Activated CD4-positive, alpha-beta T cell treated with anti-CD3 and anti-CD28 coated beads, Interleukin-2, amount 50 U/mL, for 1 hour (primary cell): ENCODE measurements at places on chromosomes 12 and 14.
A peak's percentile ranks its signal among the peaks of the same experiment; 100 is the strongest.

- no peak for DNase-seq
Measured at GRCh38 chr12:113742801-113743200, 223.3 kb downstream of the RBM19 start.

GRCh38 chr14:68677901-68678300 lies 115.0 kb downstream of the ZFP36L1 start:
- no peak for DNase-seq

DNA sequence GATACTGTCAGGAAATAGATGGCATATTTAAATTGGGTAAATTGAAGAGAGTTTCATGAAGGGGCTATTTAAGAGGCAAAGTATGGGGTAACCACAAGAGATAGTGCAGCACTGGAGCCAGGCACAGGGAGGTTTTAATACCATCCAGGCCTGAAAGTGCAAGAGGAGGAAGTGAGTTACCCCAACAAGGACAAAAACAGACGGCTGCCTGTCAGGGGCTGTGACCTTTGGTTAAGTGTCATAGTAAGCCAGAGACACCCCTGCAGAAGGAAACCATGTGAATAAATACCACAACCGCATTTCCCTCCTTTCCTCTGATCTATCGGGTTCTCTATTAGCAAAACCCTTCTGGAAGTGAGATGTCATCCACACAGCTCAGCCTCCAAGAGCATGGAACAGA lies 122.0 kb upstream of the DHRS4 start:
- no peak for DNase-seq

- no peak for DNase-seq
Measured at GRCh38 chr12:124484526-124484953, 82.9 kb downstream of the NCOR2 start.

DNA sequence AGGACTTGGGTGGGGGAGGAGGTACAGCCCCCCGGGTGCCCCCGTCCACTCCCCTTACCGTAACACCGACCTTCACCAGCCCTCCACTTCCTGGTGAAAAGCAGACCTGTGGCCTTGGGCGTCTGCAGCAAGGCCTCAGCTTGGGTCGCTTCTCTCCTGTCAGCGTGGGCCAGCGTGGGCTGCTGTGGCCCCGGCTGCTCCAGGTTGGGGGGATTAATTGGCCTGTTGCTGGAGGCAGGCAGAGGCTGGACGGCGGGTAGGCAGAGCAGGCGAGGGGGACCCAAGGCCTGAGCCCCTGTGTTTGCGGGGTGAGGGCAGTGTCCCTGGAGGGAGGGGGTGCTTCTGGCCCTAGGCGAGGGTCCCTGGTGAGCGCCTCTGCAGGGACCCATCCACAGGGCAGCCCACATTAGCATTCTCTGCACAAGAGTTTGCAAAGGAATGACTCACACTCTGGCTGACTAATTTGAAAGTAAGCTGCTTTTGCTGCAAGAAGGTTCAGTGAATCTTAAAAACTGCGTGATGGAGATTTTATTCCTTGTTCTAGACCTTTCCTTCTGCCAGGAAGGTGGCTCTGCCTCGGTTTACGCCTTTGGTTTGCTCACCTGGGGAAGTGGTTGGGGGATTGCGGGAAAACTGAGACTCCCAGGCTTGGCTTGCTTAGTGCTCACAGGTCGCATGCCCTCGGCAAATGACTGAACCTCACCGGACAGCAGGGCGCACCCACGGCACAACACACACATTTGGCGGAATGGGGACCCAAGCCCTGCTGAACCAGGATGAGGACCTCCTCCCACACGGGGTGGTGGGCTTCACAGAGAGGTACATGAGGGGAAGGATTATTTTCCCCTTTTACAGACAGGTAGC lies 37.9 kb upstream of the DLK1 start:
- no peak for DNase-seq

GRCh38 chr12:674272-674781 lies 11.1 kb upstream of the NINJ2 start:
- peak; percentile 57 for DNase-seq

- no peak for DNase-seq
Measured at GRCh38 chr12:17528394-17528793, 561.6 kb downstream of the RERGL start.

DNA sequence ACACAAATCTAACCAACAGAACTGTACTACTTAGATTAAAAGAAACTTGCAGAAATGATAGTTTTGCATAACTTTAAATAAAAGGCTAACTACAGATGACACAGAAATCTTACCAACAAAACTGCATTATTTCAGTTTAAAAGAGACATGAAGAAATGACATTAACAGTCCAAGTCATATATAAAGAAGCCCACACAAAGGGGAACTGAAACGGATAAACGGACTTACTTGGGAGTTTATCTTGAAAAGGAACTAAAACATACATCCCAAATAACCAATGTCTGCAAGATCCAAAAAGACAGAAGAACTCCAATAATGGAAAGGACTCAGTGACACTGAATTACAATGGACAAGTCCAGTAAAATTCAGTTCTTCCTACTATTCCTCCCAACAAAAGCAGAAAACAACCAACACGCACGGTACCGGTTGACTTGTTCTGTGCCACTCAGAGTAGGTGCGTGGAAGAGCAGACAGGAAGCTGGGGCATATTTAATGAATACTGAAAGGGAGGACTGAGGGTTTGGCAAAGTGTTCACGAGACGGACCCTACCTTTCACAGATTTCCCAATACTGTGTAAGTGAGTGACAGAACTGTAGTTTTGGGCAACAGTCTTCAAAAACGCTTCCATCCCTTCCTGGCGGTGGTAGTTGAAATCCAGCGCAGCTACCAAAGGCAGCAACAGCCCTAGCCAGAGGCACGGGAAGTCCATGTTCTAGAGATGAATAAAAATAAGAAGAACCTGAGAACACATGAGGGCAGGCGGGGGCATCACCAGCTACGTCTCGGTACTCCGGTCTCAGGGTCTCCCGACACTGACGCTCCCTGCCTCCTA lies 627 bp downstream of the CPM start:
- DNase-seq: peak; percentile 5

GRCh38 chr14:46550836-46551235 lies 100.7 kb downstream of the RPL10L start:
- DNase-seq: no peak

DNA sequence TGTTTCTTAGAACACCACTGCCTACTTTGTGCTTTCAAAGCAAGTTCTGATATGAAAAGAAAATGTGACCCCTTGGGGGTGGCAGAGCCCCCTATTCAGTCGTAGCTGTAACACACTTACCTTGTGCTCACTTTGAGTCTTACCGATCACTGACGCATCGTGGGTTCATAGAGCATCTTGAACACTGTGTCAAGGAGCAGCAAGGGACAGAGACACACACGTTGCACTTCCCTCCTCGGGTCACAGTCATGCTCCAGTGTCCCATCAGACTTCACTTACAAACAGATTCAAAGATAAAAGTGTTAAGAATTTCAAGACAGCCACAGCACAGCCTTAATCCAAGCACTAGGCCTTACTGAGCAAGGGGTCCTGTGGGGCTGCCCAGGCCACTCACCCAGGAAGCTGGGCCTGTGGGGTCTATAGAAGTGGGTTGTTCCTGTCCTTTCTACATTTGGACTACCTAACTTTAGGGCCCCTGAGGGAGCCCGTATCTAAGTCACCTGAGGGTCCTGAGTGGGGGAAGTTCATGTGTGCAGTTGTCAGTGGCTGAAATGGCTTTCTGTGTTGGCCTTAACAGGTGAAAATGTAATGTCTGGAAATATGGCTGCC lies 75.4 kb upstream of the BDKRB2 start:
- no peak for DNase-seq

DNA sequence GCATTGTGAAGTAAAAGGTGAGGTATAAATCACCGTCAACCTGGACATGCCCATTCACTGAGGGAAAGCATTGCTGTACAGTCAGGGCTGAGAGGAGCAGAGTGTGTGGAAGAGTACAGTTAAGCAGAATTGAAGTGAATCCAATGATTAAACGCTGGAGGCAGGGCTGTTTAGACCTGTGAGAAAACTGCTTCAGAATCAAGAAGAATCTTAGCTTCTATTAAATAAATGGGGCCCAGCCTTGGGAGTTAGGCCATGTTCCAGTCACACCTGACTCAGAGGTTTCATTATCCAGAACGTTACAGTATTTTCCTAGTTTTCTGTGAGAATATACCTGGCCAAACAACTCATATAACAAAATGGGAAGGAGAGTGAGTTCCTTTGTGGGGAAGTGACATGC lies 86.9 kb downstream of the ATP23 start:
- no peak for DNase-seq

- DNase-seq: no peak
Measured at GRCh38 chr14:55127460-55127951, 1.5 kb upstream of the LGALS3 start.

DNA sequence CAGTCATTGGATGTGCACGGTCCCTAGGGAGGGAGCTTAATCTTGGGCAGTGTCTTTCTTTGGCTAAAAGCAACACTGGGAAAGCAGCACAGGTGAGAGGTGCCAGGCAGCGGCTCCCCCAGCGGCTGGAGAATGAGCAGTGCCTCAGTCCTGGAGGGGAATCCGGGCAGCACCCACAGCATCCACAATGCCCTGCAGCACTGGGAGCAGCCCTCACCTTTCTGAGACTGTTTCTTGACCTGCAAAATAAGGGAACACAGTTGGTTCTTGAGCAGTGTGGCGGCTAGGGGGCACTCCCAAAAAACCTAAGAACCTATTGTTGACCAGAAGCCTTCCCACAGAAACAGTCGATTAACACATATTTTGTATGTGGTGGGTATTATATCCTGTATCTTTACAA lies 75.8 kb downstream of the SINHCAF start:
- no peak for DNase-seq

DNA sequence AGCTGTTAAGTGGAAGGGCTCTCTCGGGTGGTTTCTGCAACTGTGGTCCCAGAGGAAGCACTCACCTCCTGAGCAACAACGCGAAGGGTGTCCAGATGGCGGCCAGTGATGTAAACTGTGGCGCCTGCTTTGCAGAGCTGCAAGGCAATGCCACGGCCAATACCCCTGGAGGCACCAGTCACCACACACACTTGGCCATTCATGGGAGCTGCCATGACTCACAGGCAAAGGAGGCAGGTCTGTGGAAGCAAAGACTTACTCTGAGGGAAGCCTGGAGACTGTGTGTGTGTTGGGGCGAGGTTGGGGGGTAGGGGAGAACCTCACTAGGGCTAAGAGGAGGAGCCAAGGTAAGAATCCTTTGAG lies 707 bp downstream of the DHRS1 start:
- DNase-seq: no peak

- no peak for DNase-seq
Measured at GRCh38 chr14:59356767-59357166, 108.4 kb downstream of the GPR135 start.

- DNase-seq: no peak
Measured at GRCh38 chr14:56341766-56342493, 223.7 kb downstream of the PELI2 start.
